Muscle of back (tissue), 13 donors: ENCODE measurements at places on chromosomes 3 and 15. TPM values are rescaled to one million over a fixed set of nuclear protein-coding genes. Genes with fewer than 3 reads are reported as not detected.

- DNase-seq = peak; percentile 87
Measured at GRCh38 chr3:189724356-189724755, 93.2 kb downstream of the TP63 start.

DNA sequence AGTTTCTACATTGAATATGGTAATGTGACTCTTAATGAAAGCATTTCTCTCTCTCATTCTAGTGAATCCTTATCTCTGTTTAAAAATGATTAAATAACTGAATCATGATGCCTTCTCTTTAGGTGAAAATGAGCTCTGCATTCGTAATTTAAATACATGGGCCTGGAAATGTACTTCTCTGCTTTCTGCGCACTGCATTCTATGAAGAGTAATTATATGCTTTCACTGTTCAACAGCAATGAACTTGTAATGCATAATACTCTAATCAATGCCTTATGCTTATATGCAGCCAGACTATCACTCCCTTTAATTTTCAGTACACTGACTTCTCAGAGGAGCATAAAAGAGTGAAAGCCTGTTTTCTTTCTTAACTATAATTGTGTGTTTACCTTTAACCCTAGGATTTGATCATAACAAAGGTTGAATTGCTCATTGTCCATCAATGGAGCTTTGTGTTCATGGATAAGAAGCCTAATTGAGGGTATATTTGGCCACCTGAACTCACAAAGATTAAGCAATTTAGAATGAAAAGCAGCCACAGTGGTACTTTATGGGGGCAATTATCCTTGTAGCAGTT lies 330.8 kb upstream of the PDZRN3 start:
- DNase-seq = no peak

CPB1 gene
- 2.3 TPM for polyA plus RNA-seq

BFSP2 gene
- polyA plus RNA-seq = not detected

DNA sequence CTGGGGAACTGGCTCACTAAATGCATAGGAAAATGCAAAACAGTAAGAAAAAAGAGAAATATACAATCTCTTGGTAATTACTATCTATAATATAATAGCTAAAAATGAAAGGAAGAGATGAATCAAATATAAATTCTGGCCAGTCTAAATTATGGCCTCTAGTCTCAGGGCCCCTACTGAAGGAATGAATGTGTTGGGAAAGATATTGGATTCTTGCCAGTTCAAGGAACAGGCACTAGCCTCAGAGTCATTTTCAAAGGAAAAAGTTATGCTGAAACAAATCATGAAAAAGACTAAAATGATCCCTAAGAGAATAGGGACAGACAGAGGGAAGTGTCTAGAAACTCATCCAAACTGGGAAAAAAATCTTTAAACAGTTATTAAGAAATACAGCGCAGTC lies 62.4 kb downstream of the C3orf80 start:
- DNase-seq = no peak

- DNase-seq = no peak
Measured at GRCh38 chr3:54215521-54215920, 93.2 kb downstream of the CACNA2D3 start.

- DNase-seq = no peak
Measured at GRCh38 chr15:67549736-67550135, 7.2 kb downstream of the MAP2K5 start.

DNA sequence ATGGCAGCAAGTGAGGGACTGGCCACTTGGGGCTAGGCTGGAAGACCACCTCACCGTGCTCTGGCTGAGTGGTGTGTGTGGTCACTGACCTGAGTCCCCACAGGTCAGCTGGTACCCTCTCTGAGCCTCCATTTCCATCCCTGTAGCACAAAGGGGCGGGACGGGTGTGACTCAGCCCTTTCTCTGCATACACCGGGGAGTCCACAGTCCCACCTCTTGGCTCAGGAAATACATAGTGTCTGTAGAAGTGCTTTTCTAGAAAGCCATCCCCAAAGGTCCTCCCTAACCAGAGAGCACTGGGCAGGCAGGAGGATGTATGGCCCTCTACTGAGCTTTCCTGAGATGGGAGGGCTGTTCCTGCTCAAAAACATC lies 27.2 kb downstream of the WNT7A start:
- no peak for DNase-seq

DNA sequence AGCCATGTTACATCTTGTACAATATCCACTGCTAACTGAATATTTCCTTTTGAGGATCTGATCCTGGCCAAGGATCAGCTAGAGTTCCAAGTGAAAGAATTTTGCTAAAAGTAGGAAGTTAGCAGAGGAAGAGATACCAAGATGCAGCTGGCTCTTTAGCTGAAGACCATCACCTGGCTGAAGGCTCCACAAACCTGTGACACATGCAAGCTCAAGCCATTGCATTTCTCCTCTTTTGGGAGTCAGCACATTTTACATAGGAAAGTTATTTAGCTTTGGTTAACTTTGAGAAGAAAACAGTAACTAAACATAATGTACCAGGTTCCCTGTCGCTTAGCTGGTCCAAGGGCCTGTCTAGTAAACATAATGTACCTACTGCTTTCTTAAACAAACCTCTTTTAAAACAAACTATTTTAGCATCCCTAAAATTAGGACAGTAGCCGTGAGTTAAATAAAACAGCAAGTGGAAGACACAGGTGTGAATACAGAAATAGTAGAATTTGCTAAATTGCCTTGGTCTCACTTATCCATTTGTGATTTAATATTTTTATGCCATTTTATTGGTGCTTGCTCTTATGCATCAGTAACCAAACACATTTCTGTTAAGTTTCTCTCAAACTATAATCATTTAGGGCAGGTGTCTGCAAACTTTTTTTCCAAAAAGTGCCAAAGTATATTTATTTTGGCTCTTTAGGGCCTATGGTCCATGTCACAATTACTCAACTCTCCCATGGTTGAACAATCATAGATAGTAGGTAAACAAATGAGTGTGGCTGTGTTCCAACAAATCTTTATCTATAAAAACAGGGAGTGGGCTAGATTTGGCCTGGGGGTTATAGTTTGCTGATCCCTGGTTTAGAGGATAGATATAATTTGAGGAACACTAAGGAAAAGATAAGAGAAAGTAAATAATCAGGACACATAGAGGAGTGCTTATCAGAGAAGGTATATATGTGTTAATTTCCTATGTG lies 11.2 kb downstream of the GCSAM start:
- no peak for DNase-seq

DNA sequence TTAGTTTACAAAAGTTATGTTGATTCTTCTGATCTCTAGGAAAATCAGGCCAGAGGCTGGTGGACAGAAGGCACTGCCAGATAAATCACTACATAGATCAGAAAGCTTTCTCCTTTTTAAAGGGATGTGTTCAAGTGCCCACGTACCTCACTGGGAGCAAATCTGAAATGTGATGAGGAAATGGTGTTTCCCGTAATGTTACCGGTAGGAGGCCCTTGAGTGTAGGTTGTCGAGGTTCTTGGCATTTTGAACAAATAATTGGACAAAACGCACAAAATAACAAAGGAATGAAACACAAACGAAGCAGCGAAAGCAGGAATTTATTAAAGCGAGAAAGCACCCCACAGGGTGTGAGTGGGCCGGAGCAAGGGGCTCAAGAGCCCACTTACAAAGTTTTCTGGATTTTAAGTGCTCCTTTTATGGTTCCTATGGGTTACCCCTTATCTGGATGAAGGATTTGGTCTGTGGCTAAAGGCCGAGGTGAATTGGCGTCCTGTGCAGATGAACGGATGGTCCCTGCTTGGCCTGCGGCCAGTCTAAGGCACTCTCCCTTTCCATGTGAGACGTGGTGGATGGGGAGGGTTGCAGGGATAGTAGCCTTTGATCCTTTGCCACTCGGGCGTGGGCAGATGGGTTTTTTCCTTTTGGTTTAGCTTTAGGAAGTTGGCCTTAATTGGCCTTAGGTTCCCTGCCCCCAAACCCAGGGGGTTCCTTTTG lies 1.0 kb downstream of the SNX1 start:
- DNase-seq = no peak

FOXB1 gene
- not detected for polyA plus RNA-seq

OPA1 gene
- polyA plus RNA-seq = 45.8 TPM

DNA sequence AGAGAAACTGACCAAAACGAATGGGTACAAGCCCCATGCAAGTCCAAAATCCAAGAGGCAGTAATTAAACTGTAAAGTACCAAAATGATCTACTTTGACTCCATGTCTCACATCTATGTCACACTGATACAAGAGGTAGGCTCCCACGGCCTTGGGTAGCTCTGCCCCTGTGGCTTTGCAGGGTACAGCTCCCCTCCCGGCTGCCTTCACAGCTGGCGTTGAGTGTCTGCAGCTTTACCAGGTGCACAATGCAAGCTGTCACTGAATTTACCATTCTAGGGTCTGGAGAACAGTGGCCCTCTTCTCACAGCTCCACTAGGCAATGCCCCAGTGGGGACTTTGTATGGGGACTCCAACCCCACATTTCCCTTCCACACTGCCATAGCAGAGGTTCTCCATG lies 308.6 kb downstream of the TBC1D5 start:
- no peak for DNase-seq

DNA sequence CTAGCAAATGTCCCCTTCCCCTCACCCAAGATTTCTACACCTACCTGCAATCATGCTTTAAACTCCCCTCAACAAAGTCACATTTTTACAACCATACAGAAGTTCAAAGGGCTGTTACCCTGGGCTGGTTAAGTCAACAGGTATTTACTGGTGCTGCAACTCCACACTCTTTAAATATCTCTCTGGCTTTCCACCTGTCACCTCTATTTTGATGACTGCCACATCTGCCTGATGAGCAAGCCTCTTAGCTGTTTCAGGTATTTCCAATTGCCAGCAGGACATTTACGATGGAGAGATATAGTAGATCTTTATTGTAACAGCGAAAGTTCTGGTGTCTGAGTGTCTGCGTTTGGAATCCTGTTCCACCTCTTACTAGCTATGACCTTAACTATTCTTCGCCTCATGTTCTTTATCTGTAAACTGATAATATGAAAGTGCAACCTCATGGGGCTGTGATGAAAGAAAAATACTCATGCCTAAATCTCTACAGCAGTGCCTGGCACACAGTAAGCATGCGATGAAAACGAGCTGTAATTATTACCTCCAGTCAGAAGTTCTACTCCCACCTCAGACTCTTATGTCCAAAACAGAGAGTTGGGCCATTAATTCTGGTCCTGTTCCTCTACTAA lies 44.2 kb upstream of the TPM1 start:
- no peak for DNase-seq

- DNase-seq = no peak
Measured at GRCh38 chr3:160822936-160823335, 66.9 kb downstream of the PPM1L start.

- DNase-seq = no peak
Measured at GRCh38 chr3:108123326-108123725, 32.5 kb upstream of the CD47 start.

DNA sequence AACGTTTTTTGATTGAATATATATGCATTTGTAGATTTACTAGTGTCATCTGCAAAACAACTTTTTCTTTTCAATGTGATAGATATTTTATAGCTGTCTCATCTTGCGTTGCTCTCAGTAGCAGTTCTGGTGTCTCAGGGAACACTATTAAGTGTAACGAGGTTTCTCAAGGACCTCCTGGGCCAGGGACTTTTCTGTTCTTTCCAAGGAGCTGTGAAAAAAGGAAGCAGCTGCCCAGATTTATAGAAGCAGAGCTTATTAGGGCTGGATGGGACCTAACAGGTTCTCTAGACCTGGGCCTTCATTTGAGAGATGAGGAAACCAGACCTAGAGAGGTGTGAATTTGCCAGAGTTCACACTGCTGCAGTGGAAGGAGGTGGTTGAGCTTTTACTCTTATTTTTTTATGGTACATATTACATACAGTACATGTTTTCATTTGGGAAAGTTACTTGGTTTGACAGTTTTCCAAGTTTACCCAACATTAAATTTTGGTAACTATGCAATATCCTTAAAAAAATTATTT lies 16.1 kb downstream of the MAP2K1 start:
- no peak for DNase-seq

FBLN2 gene
- polyA plus RNA-seq = 53.8 TPM

- no peak for DNase-seq
Measured at GRCh38 chr3:140545756-140546155, 132.1 kb upstream of the TRIM42 start.
